Smooth muscle cell of the umbilical artery (primary cell): ENCODE measurements at places on chromosomes 1 and 21. TPM values are rescaled to one million over a fixed set of nuclear protein-coding genes. Genes with fewer than 3 reads are reported as not detected.

KCNK1 gene
- total RNA-seq: 6.8 and 10.8 TPM in 2 replicates

LAMTOR5 gene
- total RNA-seq: 27.5 and 36.5 TPM in 2 replicates

IGSF3 gene
- 0.89 and 2.4 TPM in 2 replicates for total RNA-seq

ANKRD65 gene
- 0.18 and 0.30 TPM in 2 replicates for total RNA-seq

CHI3L2 gene
- 0.51 and 0.89 TPM in 2 replicates for total RNA-seq

ARHGAP29 gene
- 7.7 and 40.0 TPM in 2 replicates for total RNA-seq

OLFML3 gene
- total RNA-seq: 120 and 270 TPM in 2 replicates

SMIM1 gene
- total RNA-seq: 1.2 and 7.4 TPM in 2 replicates

MFAP2 gene
- total RNA-seq: 34.6 and 44.5 TPM in 2 replicates

SLC16A4 gene
- total RNA-seq: 5.9 and 10.4 TPM in 2 replicates

TRAF3IP3 gene
- total RNA-seq: not detected in 2 replicates

DEPDC1 gene
- total RNA-seq: 3.0 and 28.9 TPM in 2 replicates

C4BPA gene
- total RNA-seq: not detected in 2 replicates

AADACL3 gene
- total RNA-seq: not detected in 2 replicates

C8B gene
- under 0.01 TPM in 1 of 2 replicates, not detected in the other for total RNA-seq

SPRR5 gene
- not detected in 2 replicates for total RNA-seq

S100A2 gene
- 0.59 and 1.4 TPM in 2 replicates for total RNA-seq

S100A3 gene
- total RNA-seq: 0.59 and 1.4 TPM in 2 replicates

SYCP1 gene
- not detected in 2 replicates for total RNA-seq

HRNR gene
- not detected in 2 replicates for total RNA-seq
